ENCODE measurements at places on chromosomes 2 and 18. TPM values are rescaled to one million over a fixed set of nuclear protein-coding genes. Genes with fewer than 3 reads are reported as not detected.

- no peak for DNase-seq
Observed at GRCh38 chr18:24372279-24372872, 25.2 kb downstream of the OSBPL1A start.

- no peak for DNase-seq
Observed at GRCh38 chr2:148528356-148529064, 116.0 kb upstream of the EPC2 start.

The MAPK4 gene
- polyA plus RNA-seq = 1.1 TPM

GRCh38 chr2:231521443-231521842 lies 8.8 kb downstream of the NMUR1 start:
- DNase-seq = no peak

DNA sequence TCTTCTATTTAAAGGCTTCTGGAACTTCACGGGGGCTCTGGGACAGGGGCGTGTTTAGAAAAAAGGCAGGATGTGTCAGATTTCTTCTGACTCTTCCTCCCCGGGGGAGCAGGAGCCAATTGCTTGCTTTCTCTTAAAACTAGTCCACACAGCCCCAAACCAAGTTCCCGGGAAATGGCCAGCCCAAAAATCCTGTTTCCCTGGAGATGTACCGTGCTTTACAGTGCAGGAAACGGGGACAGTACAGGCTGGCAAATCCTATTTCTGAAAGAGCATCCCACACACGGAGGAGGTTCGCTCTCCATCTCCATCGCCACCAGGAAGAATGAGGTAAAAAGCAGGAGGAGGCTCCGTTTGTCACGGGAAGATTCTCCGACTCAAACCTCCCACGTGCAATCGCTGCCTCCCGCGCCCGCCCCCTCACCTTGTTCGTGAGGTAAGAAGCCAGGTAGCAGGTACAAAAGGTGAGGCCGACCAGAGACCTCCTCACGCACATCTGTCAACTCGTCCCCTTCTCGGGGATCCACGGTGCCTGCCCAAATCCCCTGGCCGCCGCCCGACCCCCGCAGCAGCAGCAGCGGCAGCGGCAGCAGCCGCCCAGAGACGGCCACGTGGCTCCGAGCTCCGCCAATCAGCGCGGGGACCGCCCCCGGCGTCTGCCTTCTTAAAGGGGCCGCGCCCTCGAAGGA lies 15.6 kb upstream of the RIOK3 start:
- DNase-seq = peak; percentile 86

DNA sequence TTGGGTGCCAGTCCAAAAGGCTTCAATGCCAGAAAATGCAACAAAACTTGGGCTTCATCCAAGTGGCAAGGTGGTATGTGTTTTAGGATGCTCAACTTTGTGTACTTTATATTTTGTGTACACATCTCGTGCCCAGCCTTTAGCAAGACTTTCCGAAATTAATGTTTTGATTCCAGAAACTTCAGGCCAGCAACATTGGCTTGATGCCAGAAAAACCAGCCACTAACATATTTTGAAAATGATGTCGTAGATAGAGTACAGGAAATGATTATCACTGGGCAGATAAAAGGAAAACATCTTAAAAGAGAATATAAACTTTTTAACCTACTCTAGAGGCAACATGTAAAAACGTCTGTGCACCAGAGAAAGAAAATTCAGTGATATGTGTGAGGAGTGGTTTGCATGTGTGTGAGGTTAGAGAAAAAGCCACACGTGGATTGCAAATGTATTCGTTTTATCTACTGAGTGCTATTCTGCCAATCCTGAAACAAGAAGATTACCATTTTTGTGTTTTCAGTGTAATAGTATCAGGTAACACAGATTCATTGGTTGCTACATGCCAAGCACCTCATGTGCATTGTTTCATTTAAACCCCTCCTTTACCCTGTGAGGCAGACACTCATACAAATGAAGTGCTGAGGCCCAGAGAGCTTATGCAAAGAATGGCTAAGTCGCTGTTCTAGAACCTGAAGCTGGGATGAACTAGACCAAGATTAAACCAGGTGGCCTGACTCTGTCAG lies 264.8 kb downstream of the C1D start:
- DNase-seq = no peak

- no peak for DNase-seq
Observed at GRCh38 chr2:197975931-197976519, 171.6 kb downstream of the PLCL1 start.

GRCh38 chr2:159744363-159744762 lies 32.1 kb downstream of the MARCHF7 start:
- DNase-seq = no peak

GRCh38 chr2:19823507-19823906 lies 78.3 kb downstream of the TTC32 start:
- no peak for DNase-seq

All from liver (tissue), 10 donors.